ENCODE measurements at places on chromosomes 2 and 18. TPM values are rescaled to one million over a fixed set of nuclear protein-coding genes. Genes with fewer than 3 reads are reported as not detected.

Gene C2orf15
- total RNA-seq = 5.5 TPM

Gene HOXD10
- not detected for total RNA-seq

Gene CKAP2L
- total RNA-seq = 7.0 TPM

Gene UGT1A8
- total RNA-seq = not detected

Gene CXCR2
- not detected for total RNA-seq

Gene GDF7
- total RNA-seq = 0.45 TPM

Gene CCDC68
- 0.82 TPM for total RNA-seq

Gene IL36G
- total RNA-seq = not detected

Gene EPB41L5
- 66.3 TPM for total RNA-seq

Gene KANSL1L
- 87.2 TPM for total RNA-seq

Gene FIGN
- 22.1 TPM for total RNA-seq

Gene KLHL41
- 2.6 TPM for total RNA-seq

Gene NEU4
- total RNA-seq = 0.82 TPM

Gene HOXD13
- total RNA-seq = not detected

Gene WDCP
- total RNA-seq = 18.0 TPM

Gene PID1
- total RNA-seq = 25.0 TPM

Gene IL1A
- 0.09 TPM for total RNA-seq

Gene MOGAT1
- total RNA-seq = not detected

Gene KCNK3
- 6.3 TPM for total RNA-seq

Gene CRYGD
- 1.9 TPM for total RNA-seq

Gene TXNDC2
- total RNA-seq = not detected

Gene CREG2
- total RNA-seq = 8.6 TPM

Gene CSRNP3
- 98.3 TPM for total RNA-seq

Gene ATP6V1C2
- total RNA-seq = 1.5 TPM

Gene ERBB4
- 154 TPM for total RNA-seq

Gene LYPD1
- total RNA-seq = 81.1 TPM

Gene DSC2
- 7.2 TPM for total RNA-seq

Gene ANKRD23
- 8.0 TPM for total RNA-seq

Gene ASB18
- total RNA-seq = 0.45 TPM

Gene GKN1
- total RNA-seq = not detected

Gene CDH20
- 29.0 TPM for total RNA-seq

Gene LCT
- total RNA-seq = 0.09 TPM

Gene SCN3A
- 139 TPM for total RNA-seq

Gene KCNIP3
- total RNA-seq = 20.8 TPM

Gene MC2R
- not detected for total RNA-seq

Gene TEX44
- not detected for total RNA-seq

Gene DSG3
- not detected for total RNA-seq

Gene AP1S3
- 26.6 TPM for total RNA-seq
